Sigmoid colon (tissue), 7 donors: ENCODE measurements at places on chromosomes 12 and 14.

DNA sequence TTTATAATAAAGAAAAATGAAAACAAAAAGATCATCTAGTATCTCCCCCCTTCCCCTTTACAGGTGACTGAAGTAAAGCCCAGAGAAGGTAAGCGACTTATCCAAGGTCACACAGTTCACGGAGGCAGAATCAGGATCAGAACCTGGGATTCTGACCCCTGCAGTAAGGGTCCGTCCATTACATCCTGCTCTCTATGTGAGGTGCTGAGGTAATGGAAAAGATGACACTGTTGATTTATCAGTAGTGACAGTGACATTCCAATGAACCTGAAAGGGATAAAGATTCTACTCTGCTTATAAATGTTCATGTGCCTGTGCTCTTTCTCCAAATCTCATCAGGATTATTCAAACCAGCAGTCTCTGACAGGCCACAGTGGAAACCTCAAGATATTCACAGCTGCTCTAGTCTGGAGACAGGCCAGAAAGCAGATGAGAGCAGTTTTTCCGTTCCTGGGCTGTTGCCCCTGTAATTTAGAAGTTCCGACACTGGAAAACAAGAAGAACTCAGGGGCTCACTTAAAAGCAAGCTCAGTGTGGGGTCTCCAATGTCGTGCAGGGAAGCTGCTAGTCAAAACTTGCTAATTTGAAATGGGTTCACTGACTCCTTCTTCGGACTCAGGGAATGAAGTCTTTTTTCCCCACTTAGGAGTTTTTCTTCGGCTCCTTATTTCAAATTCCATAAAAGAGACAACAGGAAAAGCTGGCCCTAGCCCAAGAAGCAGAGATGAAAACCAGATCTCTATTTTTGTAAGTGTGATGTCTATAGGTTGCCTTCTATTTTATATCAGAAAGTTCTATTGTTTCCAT is 131.8 kb upstream of the EEA1 start:
- DNase-seq: peak; percentile 72

DNA sequence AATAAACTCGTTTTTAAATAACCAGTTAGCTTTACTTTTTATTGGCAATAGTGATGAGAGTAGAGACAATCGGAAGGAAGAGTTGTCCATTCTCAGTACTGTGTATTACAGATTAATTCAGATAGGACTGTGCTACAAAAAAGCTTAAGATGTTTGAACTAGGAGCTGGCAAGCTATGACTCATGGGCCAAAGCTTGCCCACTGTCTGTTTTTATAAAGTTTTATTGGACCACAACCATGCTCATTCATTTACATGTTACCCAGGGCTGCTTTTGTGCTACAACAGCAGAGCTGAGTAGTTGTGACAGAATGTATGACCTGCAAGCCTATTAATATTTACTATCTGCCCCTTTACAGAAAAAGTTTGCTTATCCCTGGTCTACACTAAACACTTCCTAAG is 19.4 kb downstream of the GNS start:
- no peak for DNase-seq

DNA sequence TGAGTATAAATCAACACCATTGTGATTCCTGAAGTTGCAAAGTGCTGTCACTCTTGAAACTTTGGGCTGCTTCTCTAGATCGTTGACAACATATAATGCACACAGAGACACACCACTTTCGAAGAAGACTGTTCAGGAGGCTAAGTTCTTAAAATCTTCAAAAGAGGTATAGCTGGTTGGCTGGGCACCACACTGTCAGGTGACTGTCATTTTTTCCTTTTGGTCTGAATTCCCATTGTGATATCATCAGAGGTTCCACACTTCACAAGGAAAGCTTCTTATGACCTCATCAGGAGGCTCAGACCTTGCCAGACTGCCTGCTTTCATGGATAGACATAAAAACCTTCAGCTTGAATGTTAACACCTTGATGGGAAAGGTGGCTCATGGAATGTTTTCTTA is at the start of the genes CAPZA3 and PLCZ1:
CAPZA3 (plus strand) TSS at position 301 of the 400 bp plus-strand sequence. CDS start 150 bp downstream, outside the sequence.
PLCZ1 (minus strand) TSS at position 194 of the 400 bp plus-strand sequence. CDS start 641 bp downstream, outside the sequence.
- no peak for DNase-seq

GRCh38 chr12:125519026-125519651 is 453.9 kb downstream of the AACS start:
- no peak for DNase-seq

DNA sequence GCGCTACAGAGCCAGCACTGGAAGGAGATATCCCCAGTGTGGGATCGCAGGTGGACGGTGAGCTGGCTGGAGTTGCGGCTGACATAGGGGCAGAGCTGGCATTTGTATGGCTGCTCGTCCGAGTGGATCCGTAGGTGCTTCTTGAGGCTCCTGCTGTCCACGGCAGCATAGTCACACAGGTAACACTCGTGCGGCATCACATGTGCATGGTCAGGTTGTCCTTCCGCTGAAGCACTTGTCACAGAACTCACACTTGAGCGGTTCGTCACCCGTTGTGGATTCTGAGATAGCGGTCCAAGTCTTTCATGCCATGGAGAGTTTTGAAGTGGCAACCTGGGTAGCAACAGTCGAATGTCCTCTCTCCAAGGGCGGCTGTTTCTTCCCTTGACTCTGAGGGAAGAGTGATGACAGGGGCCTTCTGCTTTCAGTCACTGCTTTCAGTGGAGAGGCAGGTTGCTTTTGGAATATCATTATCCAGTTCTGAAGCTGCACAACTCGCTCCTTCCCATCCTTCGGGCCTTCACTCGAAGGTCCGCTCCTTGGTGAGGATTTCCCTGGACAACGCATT is 37.0 kb upstream of the SAV1 start:
- DNase-seq: no peak

- DNase-seq: no peak
Observed at GRCh38 chr14:73896521-73896920, 9.9 kb downstream of the ZNF410 start.
